Gastroesophageal sphincter (tissue), 4 donors: ENCODE measurements at places on chromosomes 2 and 18. TPM values are rescaled to one million over a fixed set of nuclear protein-coding genes. Genes with fewer than 3 reads are reported as not detected.
A peak's percentile ranks its signal among the peaks of the same experiment; 100 is the strongest.

GRCh38 chr2:83240611-83241010 lies 1218.5 kb downstream of the SUCLG1 start:
- no peak for ATAC-seq

- ATAC-seq, result peak; percentile 39
These were observed 59.1 kb downstream of the ACSL3 start for GRCh38 chr2:222919841-222920526.

DNA sequence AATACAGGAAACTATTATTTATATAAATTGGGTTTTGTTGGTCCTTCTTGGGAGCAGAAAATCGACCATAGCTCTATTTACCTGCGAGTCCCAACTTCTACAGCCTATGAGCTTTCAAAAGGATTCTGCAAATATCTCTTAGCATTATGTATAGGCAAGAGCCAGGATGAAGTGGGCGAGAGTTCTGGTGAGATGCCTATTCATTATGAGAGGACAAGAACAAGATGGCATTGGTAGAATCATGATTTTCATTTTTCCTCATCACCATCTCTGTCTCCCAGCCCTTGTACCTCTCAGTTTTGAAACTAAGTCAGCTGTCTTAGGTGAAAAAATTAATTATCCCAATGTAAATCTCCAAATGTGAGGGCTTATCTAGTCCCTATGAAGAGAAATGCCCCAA lies 25.0 kb downstream of the WIPF1 start:
- ATAC-seq, result no peak

MBD5 gene
- 40.3 TPM for total RNA-seq

- ATAC-seq, result no peak
These were observed 19.3 kb upstream of the POU3F3 start for GRCh38 chr2:104834431-104835153.

IL36A gene
- total RNA-seq, result 9.1 TPM

- ATAC-seq, result no peak
These were observed 82.1 kb downstream of the RNF144A start for GRCh38 chr2:6999211-6999877.

SPDYA gene
- 1.6 TPM for total RNA-seq

DNA sequence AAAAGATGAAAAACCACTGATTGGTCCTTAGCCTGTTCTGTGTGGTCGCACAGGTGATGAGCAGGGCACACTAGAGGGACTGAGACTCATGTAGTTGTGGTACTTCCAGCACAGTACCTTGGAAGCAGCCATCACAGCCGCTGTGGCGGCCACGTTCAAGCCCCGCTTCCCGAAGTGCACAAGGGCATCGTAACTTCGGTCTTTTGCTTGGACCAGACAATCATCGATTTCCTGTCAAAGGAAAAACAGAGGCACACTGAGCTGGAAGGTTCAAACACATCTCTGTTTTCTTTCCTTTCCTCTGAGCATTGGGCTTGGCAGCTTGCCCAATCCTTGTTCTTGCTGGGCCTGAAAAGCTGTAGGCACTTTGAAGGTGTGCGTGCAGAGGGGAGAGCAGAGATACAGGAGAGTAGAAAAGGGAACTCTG lies 52.6 kb downstream of the MRPL35 start:
- ATAC-seq, result no peak

- ATAC-seq, result no peak
These were observed 37.5 kb upstream of the HAAO start for GRCh38 chr2:42829671-42830440.

GRCh38 chr2:76749858-76750257 lies 772.3 kb downstream of the LRRTM4 start:
- ATAC-seq, result no peak
